ENCODE measurements at places on chromosomes 11 and 22.

DNA sequence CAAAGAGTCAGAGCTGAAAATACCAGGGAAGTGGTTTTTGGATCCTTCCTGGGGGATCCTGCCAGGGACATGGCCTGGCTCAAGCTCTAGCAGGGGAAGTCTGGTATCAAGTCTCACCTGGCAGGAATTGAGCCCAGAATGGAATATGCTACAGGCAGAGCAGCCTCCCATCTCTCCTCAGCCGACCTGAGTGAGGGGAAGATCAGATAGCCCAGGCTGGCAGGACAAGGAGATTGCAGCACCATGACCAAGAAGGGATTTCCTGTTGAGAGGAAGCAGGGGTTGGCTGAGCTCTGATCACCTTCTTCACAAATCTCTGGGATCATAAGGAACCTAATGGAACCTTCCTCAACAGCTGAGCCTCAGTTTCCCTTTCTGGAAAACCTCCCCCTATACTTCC is 13.0 kb downstream of the OAF start:
- DNase-seq: no peak

DNA sequence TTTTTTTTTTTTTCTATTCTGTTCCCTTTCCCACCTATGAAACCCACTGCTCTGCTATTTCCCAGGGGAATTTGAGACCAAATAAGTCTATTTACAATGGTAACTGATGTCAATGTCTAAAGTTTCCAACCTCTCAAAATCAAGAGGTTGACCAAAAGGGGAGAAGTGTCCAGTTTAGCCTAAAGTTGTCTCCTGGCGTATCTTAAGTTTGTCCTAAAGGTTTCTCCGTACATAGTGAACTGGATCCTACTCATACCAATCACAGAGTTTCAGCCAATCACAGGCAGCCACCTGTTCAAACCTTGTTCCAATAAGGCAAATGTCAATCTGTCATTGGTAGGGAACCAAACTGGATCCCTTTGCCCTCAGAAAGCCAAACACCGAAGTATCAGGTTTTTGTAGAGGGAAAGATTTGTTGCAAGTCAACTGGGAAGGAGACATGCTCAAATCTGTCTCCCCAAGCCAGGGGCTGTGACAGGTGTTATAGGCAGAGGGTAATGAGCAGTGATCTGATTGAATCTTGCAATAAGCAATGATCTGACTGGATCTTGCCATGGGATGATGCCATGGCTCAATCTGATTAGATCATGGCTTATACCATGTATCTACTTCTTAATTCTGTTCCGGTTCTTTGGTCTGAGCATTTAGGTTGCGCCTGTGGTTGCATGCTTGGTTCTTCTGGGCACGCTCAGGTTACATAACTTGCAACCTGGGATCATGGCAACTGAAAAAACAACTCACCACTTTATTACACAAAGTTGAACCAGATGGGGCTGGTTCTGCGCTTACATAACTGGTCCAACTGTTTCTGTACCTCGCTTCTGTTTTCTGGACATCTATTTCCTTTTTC is 1.1 kb upstream of the VPS37C start:
- DNase-seq: no peak

DNA sequence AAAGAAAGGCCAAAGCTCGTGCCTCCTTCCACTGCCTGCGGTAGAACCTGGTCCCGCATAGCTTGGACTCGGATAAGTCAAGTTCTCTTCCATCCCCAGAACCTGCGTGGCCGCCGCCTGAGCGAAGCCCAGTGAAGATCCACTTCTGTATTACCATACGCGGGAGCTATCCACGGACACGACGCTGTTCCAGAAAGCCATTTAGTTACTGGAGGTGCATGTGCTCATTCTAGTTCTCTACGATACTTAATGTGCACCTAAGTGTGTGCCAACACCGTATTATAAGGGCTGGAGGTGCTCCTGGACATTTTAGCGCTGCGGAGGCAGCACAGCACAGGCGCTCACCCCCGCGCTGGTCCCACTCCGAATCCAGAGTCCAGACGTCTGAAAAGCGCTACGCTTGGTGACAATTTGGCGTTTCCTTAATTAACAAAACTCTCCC is 1.4 kb downstream of the WT1 start:
- DNase-seq: no peak

DNA sequence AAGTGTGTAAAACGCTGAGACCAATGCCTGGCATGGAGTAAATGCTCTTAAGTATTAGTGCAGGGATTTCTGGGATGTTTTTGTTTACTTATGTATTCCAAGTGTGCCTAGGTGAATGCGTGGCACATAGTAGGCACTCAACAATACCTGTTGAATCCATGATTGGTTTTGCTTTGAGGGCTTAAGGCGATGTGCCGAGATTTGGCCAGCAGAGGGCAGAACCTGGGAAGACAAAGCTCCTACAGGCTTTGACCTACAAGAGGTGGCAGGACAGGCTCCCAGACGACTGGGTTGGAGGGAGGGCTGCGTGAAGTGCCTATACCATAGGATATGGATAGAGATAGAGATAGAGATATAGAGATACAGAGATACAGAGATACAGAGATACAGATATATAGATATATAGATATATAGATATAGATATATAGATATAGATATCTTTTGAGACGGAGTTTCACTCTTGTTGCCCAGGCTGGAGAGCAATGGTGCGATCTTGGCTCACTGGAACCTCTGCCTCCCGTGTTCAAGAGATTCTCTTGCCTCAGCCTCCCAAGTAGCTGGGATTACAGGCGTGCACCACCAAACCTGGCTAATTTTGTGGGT is 13.9 kb downstream of the KCNE3 start:
- peak; percentile 64 for DNase-seq

DNA sequence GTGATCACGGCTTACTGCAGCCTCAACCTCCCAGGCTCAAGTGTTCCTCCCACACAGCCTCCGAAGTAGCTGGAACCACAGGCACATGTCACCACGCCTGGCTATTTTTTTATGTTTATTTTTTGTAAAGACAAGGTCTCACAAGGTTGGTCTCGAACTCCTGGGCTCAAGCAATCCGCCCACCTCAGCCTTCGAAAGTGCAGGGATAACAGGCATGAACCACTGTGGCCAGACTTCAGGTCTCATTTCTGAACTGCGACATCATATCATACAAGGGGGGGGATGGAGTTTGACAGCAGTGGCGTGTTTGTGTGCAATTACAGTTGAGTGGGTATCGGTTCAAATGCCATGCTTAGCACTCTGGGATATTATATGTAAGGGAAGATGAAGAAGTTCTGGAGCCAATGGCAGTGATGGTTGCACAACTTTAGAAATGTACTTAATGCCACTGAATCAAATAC is 6.9 kb downstream of the NAALADL1 start:
- DNase-seq: no peak

- DNase-seq: no peak
Measured at GRCh38 chr22:50577987-50578775, at the start of gene CPT1B. Gene CPT1B, minus strand, starts transcription at chr22:50578427. Its CDS starts 512 bp downstream, at chr22:50577915.

DNA sequence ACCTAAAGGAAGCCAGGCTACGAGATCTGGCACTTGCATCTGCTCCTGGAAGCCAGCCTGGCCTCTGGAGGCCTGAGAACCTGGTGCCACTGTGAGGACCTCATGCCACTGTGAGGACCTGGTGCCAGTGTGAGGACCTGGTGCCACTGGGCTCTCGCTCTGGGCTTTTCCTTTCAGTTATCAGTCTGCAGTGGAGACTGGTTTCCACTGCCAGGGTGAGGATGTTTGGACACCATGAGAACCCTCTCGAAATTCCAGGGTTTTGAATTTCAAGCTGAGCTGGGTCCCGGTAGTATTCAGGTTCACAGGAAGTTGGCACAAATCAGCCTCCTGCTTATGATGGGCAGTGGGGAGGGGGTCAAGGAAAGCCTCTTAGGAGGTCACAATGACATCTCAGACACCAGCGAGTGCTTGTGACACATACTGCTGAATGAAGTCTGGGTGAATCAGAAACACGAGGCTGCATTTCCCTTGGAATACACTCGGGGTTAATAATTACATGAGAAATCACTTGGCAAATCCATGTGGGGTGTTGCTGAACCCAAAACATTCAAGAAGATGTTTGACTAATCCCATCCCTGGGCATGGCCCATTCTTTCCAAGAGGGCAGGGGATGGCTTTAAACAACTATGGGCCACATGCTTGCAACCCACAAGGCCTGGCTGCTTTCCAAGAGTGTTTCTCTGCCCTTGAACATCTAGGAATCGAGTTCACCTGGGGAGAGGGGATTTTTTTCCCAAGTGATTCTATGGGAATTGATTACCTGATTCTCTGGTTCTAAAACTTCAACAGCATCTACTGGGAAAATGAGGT is 60.2 kb downstream of the LINC01488 start:
- DNase-seq: no peak

GRCh38 chr22:37681001-37681424 is 5.1 kb upstream of the NOL12 start:
- no peak for DNase-seq

GRCh38 chr22:29338398-29338797 is 22.9 kb upstream of the RASL10A start:
- no peak for DNase-seq

GRCh38 chr22:17549183-17549582 is 14.1 kb upstream of the SLC25A18 start:
- DNase-seq: no peak

GRCh38 chr11:82663535-82663934 is 70.1 kb downstream of the FAM181B start:
- DNase-seq: no peak

DNA sequence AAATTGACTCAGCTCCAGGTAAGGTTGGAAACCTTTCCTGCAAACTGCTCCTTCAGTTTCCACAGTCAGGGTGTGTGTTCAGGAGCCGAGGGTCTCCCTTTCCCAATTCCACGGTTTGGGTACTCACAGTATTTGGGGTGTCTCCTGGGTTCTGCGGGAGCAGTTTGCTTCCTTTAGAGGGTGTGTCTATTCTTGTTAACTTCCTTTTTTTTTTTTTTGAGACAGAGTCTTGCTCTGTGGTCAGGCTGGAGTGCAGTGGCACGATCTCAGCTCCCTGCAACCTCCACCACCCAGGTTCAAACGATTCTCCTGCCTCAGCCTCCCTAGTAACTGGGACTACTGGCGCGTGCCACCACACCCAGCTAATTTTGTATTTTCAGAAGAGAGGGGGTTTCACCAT is 251.4 kb downstream of the LUZP2 start:
- DNase-seq: no peak

- DNase-seq: no peak
Measured at GRCh38 chr11:133726542-133726941, 118.8 kb downstream of the SPATA19 start.

GRCh38 chr22:24063986-24064385 is 52.9 kb downstream of the CABIN1 start:
- no peak for DNase-seq

- peak; percentile 75 for DNase-seq
Measured at GRCh38 chr11:96012086-96012824, 88.3 kb upstream of the MTMR2 start.

DNA sequence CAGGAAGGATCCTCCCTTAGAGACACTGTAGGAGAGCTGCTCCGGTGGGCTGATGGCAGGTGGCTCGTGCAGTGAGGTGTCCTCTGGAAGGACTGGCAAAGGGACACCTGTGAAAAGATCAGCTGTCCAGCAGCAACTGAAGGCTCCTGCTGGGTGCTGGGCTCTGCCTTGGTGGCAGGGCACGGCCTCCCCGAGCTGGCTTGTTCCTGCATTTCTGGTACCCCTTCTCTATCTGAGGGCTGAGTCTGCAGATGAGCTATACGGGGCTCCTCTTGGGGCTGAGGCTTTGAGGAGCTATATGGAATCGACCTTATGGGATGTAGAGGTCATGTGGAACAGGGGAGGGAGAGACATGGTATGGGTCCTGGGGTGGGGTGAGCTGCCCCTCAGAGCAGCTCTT is 875.8 kb downstream of the BRD1 start:
- DNase-seq: no peak

GRCh38 chr11:113615098-113615497 is 91.0 kb downstream of the TMPRSS5 start:
- no peak for DNase-seq

DNA sequence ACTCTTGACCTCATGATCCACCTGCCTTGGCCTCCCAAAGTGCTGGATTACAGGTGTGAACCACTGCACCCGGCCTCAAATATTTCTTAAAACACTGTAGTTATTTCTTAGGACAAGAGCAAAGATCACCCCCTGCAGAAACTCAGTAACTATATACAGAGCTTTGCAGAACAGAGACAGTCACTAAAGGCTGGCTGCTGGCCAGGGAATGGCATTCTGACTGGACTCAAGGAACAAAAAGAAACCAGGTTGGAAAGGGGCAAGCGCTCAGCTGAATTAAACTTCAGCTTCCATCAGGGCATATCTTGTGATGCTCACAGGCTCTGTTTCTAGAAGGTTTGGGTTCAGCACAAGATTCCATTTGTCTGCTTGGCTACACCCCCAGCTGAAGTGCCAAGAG is 95.8 kb downstream of the ADAMTS15 start:
- DNase-seq: no peak

DNA sequence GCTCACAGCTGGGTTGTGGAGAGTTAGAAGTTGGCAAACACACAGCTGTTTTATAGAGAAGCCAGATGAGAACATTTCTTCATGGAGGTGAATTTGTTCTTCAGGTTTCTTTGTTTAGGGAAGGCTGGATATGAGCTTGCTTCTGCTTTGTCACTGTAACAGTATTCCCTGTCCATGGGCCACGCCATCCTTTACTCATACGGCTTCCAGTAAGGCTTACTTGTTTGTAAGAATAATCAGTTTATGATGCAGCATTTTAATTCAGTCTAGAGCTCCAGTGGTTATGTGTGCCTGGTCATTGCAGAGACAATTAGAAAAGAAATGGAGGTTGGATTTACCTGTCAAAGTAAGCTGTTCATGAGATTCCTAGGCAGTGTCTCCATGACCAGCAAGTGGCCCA is 131.8 kb downstream of the TRIM44 start:
- DNase-seq: no peak

DNA sequence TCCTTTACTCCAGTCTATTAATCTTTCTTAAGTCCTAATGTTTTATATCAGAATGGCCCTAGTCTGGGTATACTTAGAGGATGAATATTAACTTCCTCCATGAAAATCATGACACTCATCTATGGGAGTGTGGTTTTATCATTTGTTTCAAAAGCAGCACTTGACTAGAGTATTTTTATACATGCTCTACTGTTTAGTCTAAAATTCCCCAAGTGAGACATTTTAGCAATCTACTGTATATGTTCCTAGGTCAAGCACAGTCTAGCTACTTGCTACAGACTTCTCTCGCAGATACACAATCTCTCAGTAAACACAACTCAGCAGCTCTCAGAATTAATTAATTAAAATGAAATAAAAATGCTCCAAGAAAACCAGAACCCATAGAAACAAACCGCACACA is 2.9 kb upstream of the HBB start:
- DNase-seq: no peak

DNA sequence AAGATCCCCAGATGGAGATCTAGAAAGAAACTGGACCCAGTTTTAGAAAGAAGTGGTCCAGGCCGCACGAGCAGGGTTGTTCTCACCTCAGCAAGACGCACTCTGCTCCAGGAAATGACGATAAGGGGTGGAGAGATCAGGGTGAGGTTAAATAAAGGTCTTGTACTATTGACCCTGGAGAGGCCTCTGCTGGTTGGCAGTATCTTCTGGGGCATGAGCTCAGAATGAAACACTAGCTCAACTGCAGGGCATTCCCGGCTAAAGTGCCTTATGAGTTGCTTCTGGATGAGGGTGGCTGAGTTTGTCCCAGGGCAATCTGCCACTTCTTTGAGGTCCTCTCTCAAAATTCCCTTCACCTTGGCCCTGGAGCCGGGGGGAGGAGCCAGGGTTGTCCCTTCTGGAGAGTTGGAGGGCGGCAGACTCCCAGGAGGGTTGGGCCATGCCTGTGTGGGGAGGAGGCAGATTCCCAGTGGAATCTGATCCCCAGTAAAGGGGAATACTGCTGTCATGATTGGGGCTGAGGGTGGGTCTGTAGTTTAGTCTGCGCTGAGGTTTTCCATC is 10.9 kb downstream of the USP2 start:
- no peak for DNase-seq

GRCh38 chr22:24108073-24108472 is 73.2 kb upstream of the SUSD2 start:
- no peak for DNase-seq

All from Jurkat, Clone E6-1 (cell line).